ENCODE measurements at places on chromosomes 1 and 21.

DNA sequence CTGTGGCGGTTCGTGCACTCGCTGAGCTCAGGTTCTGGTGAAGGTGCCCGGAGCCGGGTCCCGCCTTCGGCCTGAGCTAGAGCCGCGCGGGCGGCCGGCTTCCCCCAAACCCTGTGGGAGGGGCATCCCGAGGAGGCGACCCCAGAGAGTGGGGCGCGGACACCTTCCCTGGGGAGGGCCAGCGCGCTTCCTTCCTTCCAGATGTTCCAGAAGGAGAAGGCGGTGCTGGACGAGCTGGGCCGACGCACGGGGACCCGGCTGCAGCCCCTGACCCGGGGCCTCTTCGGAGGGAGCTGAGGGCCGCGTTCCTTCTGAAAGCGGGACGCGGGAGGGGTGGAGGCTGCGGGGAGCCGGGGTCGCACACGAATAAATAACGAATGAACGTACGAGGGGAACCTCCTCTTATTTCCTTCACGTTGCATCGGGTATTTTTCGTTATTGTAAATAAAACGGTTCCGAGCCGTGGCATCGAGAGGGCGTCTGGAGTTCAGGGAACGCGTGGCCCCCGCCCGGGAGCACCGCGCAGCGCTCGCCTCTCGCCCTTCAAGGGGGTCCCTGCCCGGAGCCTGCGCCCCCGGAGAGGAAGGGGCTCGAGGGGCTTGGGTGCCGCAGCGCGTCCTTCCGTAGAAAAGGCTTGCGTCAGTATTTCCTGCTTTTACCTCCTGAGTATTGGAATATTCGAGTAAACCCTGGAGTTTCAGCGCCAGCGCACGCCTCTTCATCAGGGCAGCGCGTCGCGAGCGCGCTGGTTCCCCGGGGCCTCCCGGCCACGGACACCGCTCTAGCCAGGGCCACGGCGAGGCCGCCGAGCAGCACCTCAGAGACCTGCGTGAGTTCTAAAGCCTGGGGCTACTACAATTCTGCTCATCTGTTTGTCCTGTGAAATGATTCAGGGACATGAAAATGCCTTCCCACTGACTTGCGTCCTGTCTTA lies 11.5 kb downstream of the YBEY start:
- DNase-seq: no peak

- no peak for DNase-seq
Measured at GRCh38 chr1:154975409-154976059, 1.1 kb downstream of the CKS1B start.

GRCh38 chr21:29800056-29800455 lies 139.7 kb downstream of the GRIK1 start:
- DNase-seq: no peak

GRCh38 chr1:8764293-8764937 lies 53.0 kb downstream of the RERE start:
- no peak for DNase-seq

DNA sequence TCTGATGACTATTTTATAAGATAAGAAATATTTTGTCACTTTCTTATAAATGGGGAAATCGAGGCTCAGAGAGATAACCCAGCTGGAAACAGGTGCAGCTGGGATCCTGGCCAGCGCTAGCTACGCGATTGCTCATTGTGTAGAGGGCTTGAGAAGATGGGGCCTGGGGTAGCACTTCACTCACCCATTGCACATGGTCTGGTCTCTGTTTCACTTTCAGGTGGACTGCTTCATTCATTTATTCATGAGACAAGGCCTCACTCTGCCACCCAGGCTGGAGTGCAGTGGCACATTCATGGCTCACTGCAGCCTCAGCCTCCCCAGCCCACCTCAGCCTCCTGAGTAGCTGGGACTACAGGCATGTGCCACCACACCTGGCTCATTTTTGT lies 23.8 kb downstream of the UBE4B start:
- no peak for DNase-seq

DNA sequence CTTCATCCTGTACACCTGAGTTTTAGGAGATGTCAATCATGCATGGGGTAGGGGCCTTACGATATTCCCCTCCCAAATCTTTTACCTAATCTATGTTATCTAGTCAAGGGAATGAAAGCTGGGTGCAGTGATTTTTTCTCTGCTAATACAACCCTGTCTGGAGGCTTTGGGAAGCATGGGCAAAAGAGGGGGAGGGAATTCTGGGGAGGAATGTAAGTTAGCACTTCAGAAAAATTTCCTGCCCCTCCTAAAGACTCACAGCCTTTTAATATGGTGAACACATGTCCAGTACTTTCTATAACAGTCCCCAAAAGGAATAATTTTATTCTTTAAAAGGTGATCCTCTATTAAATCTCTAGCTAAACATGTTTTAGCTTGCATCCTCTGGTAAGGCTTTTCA lies 25.6 kb upstream of the PRELP start:
- DNase-seq: no peak

DNA sequence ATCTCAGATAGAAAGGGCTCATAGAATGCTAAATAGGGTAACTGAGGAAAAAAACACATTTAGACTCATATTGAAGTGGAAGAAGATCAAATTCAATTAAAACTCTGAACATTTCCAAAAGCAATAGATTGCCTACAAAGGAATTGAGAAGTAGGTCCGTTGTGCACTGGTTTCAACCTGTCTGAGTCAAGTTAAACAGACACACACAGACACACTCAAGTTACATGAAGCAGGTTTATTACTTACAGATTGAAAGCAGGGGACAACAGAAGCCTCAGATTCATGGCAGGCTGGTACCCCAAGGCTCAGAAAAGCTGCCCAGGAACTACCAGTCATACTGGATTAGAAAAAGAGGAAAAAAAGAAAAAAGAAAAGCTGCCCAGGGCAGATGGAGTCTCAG lies 20.7 kb upstream of the S100A2 start:
- no peak for DNase-seq

DNA sequence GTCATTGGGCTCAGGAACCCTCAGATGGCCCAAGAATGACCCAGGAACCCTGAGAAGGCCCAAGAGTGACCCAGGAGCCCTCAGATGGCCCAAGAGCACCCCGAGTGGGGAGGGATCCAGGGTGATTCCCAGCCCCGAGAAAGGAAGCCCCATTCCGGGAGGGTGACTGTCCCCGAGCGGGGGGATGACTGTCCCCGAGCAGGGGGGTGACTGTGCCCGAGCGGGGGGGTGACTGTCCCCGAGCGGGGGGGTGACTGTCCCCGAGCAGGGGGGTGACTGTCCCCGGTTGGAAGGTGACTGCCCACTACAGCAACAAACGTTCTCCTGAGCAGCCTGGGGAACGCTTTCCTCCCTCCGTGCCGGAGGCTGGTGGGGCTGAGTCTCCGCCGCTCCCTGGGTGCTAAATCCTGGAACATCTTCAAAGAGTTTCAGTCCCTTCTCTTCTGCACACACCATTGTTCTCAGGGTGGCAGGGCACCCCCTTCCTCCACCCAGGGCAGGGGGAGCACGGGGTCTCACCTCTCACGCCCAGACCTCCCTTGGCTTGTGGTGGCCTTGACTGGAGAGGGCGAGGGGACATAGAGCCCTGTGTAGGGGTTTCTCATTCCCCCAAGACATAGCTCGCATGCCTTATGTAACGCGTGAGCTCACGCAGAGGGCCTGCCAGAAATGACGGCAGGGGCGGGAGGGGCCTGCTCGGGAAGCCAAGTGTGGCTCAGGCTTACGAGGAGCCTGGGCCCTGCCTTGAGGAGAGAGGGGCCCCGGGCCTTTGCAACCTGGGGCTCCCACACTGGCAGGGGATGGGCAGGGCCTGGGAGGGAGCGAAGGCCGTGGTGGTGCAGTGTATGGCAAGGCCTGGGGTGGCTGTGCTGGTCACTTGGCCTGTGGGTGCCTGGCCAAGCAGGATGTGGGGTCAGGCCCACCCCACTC lies 14.3 kb upstream of the SKI start:
- no peak for DNase-seq

DNA sequence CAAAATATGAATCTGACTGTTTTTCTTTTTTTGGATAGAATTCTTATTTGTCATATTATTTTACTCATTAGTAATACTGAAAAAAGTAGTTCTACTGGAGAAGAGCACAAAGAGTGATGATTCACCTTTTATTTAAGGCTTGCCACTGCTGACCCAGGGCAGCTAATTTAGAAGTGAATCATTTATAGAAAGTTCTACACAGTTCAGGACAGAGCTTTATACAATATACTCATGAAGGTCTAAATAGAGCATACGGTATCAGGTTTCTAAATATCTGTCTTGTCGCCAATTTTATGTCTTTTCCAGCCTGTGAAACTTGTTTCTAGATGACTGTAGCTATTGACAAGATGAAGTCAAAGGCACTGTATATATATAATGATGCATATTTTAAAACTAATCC lies 25.0 kb downstream of the GIPC2 start:
- DNase-seq: no peak

All from stimulated activated CD8-positive, alpha-beta memory T cell treated with anti-CD3 and anti-CD28 coated beads, Interleukin-4, amount 100 ng/mL, for 1 hour (primary cell).